Right atrium auricular region (tissue), 2 donors: ENCODE measurements at places on chromosomes 6 and 20. TPM values are rescaled to one million over a fixed set of nuclear protein-coding genes. Genes with fewer than 3 reads are reported as not detected.

LIN28B gene
- not detected for total RNA-seq

IYD gene
- total RNA-seq, result not detected

KHDC1 gene
- 1.8 TPM for total RNA-seq

VSX1 gene
- total RNA-seq, result not detected

IP6K3 gene
- 17.3 TPM for total RNA-seq

ITPA gene
- 17.4 TPM for total RNA-seq
